ENCODE measurements at places on chromosomes 4 and X. TPM values are rescaled to one million over a fixed set of nuclear protein-coding genes. Genes with fewer than 3 reads are reported as not detected.

DNA sequence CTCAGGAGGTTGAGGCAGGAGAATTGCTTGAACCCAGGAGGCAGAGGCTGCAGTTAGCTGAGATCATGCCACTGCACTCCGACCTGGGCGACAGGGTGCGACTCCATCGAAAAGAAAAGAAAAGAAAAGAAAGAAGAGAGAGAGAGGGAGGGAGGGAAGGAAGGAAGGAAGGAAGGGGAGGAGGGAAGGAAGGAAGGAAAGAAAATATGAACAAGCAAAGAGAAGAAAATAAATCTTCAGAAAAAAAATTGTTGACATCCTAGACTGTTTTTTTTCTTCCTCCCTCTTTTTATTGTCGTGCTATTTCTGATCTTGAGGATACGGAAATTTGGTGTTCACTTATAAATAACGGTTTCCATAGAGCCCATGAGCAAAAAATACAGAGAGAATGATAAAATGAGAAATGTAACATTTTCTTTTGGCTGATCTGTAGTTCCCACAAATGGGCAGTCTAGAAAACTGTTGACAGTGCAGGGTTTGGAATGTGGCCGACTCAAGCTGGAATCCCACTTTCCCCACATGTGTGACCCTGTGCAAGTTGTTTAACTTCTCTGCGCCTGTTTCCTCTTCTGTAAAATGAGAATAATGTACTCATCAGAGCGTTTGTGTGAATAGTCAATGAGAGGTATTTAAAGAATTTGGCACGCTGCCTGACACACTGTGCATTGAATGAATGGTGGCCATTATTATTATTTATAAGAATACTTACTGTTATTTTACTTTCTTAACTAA, 19.4 kb downstream of the SORBS2 start:
- DNase-seq = no peak

DNA sequence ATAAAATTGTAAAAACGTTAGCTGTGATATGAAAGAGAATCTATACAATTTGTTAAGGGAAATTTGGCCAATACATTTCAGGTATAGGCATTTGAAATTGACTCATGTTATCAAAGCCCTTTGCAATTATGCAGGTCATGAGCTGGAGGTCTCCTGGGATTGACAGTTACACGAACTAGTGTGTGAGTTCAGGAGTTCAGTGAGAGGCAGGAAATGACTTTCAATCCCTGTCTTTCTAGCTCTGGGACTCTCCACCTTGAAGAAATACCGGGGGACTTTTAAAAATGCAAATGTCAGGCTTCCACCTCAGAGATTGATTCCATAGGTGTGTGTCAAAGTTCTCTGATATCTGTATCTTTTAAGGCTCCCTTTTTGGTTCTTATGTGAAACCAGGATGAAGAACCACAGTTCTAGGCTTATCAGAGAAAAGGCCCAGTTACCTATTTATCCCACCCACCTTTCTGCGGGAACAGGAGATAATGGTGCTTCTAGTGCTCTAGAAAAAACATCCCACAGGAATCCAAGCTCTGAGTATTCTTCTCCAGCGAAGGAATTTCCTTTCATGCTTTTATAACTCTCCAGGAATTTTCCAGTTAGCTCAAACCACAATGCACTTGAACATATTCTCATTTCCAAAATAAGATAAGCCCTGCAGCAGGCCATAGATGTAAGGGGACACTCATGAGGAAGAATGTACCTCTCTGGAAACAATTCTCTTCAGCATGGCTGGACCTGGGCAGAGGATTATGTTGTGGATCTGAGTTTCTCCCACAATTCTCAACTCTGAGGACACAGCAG, 501.0 kb downstream of the IDS start:
- no peak for DNase-seq

Gene LSM6
- 25.8 TPM for total RNA-seq

DNA sequence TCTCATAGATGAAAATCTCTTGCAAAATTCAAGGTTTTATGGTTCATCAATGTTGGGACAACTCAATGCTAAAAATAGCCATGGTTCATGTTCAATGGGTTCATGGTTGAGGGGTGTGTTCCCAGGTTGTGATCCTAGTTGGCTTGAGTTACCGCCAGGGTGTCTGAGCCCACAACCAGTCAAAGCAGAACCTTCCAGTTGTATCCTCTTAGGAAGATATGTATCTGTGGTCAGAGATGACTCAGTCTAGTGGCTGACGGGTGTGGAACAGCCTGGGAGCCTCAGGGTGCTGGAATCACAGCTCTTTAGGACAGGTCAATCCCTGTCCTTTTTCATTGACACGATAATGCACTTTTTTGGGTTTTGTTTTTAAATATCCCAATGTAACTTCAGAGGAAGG, 192.3 kb upstream of the NR3C2 start:
- no peak for DNase-seq

GRCh38 chr4:168167714-168168284, 75.5 kb downstream of the ANXA10 start:
- no peak for DNase-seq

GRCh38 chr4:66693694-66694093, 851.6 kb downstream of the CENPC start:
- no peak for DNase-seq

GRCh38 chrX:26871967-26872366, 591.2 kb downstream of the PPP4R3C start:
- DNase-seq = no peak

DNA sequence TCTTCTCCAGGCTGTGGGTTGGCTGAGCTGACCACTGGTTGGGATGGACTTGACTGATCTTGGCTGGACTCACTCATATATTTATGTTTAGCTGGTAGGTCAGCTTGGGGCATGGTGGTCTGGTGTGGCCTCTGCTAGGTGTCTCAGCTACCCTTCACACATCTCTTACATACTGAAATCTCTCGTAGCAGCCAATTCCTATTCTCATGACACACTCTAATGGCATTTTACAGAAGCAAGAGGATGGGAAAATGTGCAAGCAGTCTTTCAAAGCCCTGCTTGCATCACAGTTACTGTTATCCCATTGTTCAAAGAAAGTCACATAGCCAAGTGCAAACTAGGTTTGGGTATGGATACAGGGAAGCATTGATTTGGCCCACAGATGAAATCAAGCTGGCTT, 55.5 kb upstream of the PCDH18 start:
- DNase-seq = no peak

Gene IRAK1
- 78.3 TPM for total RNA-seq

GRCh38 chr4:30716681-30717207, 3.4 kb upstream of the PCDH7 start:
- DNase-seq = peak; percentile 38

DNA sequence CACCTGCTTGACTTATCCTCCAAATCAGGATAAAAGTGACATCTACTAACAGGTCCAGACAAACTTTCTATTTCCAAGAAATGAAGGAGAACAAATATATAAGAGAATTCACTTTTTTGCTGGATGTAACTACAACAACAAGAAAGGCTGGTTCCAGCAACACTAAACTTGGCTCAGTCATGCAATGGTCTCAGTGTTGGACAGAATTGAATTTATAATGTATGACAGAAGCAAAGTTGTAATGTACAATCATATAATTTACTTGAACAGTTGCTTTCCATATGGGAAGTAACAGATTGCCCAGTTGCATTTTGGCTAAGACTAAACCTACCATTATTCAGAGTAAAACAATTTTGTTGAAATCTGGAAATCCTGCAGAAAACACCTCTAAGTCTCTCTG, 183.3 kb upstream of the INTU start:
- no peak for DNase-seq

GRCh38 chr4:166309286-166309685, 436.2 kb downstream of the TLL1 start:
- no peak for DNase-seq

Gene CBLL2
- total RNA-seq = not detected

GRCh38 chrX:53279296-53280237, 1.8 kb downstream of the IQSEC2 start:
- DNase-seq = no peak

Gene BMPR1B
- total RNA-seq = 14.6 TPM

DNA sequence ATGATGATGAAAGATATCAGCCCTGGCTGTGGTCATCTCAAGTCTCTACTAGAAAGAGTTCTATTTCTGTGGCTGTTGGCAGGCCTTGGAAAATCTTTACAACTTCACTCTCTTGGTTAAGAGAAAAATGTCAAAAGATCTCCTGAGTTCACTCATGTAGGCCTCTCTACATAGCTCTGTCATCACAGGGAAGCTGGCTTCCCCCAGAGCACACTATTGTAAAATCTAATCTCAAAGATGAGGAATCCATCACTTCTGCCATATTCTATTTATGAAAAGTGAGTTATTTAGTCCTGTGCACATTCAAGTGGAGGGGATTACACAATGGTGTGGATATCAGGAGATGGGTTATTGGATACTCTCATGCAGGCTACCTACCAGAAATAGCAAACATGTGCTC, 388.4 kb upstream of the HS3ST1 start:
- DNase-seq = no peak

DNA sequence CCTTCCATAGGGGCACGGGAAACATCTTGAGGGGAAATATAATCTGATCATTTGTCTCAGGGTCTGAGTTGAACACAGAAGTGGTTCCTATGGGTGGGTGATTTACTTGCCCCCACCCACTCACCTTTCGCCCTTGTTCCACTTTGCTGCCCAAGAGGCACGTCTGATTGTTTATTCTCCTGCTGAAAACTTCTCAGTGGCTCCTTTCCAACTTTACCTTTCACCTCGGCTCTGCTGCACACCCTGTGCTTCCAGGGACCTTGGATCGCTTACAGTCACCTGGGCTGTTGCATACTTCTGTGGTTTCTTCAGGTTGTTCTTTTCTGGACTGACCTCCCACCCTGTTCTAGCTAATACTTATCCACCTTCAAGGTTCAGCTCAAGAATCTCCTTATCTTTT, 213.4 kb upstream of the JADE1 start:
- no peak for DNase-seq

DNA sequence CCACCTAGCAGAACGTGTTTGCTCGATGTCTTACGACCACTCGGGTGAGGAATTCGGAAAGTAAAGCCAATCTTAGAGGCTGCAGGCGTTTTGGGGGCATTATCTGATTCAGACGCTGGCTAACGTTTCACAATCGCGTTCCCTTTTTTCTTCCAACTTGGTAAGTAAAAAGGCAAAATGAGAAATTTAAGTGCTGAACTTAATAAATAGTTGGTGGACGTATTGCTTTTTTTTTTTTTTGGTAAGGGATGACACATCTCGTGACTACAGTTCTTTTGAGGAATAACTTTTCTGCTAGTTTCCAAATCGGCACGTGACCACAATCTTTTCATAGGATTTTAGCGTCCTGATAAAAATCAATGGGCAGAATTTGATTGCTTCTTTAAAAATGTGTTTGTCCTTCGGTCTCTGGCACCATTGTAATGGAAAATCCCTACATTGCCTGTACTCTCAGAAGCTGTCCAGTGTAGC, 848 bp downstream of the RAB9A start:
- DNase-seq = no peak

GRCh38 chr4:36081185-36081584, 163.1 kb downstream of the ARAP2 start:
- DNase-seq = no peak

- no peak for DNase-seq
These were observed 57.8 kb upstream of the CCDC149 start for GRCh38 chr4:24970635-24971034.

Gene CFAP47
- 0.09 TPM for total RNA-seq

DNA sequence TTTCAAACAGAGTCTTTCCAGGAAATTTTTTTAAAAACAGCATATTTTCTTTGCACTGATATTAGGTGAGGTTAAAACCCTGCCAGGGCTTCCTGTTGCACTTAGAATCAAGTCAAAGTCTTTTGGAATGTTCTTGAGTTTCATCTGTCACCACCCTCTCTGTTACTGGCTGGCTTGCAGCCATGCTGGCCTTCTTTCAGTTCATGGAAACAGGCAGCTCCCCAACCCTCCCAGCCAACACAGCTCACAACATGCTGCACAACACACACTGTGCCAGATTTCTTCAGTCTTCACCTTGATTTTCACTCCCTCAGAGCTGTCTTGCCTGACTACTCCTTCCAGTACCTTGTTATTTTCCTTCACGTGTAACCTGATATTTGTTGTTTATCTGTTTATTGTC, 129.5 kb downstream of the KCNIP4 start:
- no peak for DNase-seq

Gene MAGEE1
- 6.1 TPM for total RNA-seq

DNA sequence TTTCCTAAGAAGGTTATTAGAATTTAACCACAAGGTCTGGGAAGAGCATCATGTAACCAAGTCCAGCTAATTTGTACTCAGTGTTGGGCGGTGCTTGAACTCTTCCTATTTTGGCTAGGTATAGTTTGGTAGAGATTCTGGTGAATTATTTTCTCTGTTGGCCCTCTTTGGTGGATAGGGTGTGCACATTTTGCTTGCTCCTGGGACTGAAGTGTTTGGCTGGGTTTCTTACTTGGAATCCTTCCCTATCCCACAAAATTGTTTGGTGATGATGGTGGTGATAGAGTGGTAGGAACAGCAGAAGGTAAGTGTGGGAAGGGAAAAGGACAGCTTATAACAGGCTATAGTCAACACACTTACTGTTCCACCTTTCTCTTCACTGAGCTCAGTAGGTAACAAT, 194.8 kb upstream of the GPC4 start:
- DNase-seq = no peak

Gene KCNE5
- total RNA-seq = 0.24 TPM

Gene CCDC120
- 5.1 TPM for total RNA-seq

Gene POU4F2
- not detected for total RNA-seq

DNA sequence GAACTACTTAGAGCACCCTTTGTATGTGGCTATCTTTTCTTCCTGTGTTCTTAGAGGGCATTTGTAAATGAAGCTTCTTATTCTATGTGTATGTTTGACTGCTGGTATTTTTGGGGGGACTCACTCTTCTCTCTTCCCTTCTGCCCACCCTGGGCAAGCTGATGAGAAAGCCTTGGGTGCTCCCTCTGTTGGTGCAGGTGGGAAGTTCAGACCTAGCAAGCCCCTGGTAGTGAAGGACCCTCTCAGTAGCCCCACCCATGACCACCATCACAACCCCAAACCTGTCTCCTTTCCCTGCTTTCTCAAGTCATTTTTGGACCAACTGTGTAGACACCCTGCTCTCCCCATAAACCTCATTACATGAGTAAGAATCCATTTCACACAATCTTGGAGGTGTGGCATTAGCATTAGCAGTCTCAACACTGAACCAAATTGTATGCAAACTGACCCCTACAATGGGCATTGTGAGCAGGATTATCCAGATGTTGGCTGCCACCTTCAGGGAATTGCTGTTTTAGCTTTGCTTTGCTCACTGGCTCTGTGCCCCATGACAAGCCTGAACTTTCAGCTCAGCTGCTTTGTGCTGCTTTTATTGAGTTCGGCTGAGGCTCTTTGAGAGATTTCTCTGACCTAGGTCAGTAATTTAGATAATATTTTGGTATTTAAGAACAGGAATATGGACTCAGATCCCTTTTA, 27.9 kb downstream of the TRIM61 start:
- no peak for DNase-seq

GRCh38 chr4:67106861-67107460, 438.3 kb downstream of the CENPC start:
- DNase-seq = no peak

Gene ADGRG2
- total RNA-seq = 1.7 TPM

GRCh38 chrX:13283950-13284546, 35.8 kb downstream of the ATXN3L start:
- no peak for DNase-seq

All from aorta (tissue), 5 donors.